ENCODE measurements at places on chromosomes 1 and 21.

DNA sequence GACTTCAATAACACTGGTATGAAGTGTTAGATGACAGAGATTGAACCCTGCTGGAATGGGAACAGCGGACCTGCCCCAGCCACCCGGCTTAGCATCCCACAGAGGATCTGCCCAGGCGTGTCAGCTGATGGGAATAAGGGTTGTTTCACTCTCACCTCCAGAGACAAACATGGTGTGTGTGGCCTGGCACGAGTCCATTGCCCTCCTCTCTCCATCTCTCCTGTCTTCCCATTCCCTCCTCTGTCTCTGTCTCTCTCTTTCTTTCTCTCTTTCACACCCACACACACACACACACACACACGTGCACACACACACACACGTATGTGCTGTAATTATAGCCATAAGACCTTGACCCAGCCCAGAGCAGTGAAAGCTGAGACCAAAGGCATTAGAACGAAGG is 200.2 kb downstream of the HIVEP3 start:
- DNase-seq: no peak

- DNase-seq: no peak
Measured at GRCh38 chr1:202067188-202067974, 55.3 kb upstream of the GPR37L1 start.

- DNase-seq: no peak
Measured at GRCh38 chr1:188188317-188188716, 1359.6 kb downstream of the PLA2G4A start.

DNA sequence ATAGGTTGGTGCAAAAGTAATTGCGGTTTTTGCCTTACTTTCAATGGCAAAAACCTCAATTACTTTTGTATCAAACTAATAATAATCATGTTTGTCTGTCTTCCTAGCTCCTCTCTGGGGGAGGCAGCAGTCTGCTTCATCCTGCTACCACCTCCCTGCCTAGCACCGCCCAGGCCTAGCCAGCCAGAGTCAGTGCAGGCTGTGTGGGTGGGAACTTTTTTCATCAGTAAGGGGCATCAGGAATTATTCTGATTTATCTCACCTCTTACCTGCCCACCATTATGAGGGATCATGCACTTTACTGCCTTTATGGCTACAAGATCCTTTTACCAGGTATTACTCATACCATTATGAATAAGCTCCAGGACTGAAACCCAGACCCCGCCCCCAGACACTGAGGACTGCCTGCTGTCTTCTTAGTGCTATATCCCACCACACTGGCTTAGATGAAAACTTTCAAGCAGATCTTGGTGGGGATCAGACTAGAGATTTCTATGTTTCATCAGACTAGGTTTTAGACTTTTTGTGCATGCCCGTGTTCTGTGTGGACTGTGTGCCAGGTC is 116.4 kb downstream of the PBX1 start:
- DNase-seq: no peak

DNA sequence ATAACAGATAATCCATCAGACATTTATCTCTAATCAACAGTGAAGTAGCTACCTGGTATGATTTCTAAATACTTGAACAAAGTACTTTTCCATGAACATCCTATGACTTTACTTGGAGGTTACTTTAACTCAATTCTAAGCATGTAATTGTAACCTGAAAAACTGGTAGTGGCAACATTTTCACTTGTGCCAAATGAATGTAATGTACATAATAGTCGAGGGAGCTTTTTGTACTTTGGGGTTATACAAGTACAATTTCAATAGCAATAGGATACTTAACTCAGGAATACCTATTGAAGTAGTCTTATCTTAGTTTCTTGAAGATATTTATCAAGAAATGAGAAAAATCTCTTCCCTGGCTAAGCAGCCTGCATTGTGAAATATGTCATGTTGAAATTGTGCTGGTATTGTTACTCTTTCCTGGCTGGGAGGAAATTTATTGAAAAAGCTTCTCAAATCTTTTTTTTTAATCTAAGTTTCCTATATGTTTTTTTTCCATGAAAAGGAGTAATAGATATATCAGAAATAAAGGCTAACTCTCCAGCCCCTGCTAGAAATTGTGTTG is 33.7 kb upstream of the CACYBP start:
- DNase-seq: no peak

- DNase-seq: no peak
Measured at GRCh38 chr1:32917521-32917920, 16.3 kb upstream of the TMEM54 start.

DNA sequence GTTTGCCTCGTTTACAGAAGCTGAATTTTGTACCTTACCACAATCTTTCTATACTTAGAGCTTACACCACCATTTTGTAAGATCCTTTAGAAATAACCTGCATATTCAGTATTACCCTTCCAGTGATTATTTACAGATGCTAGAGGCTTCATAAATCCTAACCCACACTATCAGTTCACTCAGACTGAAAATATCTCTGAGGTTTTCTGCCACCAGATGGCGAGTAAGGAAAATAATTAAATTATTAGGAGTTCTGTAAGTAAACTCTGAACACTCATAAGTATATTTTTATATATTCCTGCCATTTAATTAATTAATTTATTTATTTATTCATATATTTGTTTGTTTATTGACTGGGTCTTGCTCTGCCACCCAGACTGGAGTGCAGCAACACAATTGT is 1635.2 kb downstream of the PLA2G4A start:
- no peak for DNase-seq

- no peak for DNase-seq
Measured at GRCh38 chr1:85453640-85454194, 11.2 kb downstream of the DDAH1 start.

DNA sequence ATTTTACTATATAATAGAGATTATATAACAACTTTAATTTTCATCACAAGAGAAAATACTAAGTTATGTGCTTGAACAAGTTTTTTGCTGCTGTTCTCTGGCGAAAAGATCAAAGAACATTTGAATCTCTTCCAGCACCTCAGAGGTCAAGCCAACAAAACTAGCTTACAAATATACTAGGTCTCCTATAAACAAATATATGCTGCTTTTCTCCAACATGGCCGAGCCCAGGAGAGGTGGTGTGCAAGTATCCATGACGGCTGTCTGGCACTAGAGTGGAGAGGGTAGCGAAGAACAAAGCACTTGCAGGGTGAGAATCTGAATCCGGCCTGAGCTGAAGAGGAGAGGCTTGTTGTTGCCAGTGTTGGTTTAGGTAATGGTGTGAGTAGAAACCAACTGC is 7.5 kb upstream of the FMO3 start:
- DNase-seq: no peak

- no peak for DNase-seq
Measured at GRCh38 chr1:225468270-225469020, 40.6 kb upstream of the LBR start.

DNA sequence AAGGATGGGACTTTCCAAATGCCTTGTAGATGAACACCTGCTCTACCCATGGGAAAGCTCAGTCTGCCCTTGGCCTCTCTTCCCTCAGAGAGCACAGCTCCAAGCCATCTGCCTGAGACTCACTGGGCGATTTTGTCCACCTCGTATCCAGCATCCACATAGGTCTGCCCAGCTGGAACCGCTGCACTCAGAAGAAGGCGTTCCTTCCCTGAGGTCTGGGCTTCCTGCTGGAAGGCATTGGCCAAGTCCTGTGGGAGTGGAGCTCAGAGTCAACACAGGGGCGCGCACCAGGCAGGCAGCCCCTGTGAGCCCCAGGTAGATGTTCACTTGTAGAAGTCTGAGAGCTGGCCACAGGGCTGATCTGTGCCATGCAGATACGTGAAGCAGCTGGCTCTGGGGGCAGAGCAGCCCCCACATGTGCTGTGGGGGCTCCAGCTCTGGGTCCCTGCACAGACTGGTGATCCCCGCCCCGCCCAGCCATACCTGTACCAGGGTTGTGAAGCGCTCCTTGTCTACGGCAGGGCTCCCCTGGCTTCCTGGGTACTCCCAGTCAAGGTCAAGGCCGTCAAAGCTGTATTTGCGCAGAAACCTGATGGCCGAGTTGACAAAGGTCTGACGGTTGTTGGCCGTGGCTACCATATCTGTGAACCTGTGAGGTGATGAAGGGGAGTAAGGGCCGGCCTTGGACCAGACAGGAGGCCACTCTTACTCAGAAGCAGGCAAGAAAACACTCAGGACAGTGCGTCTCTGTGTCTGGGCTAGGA is 6.3 kb downstream of the CHIT1 start:
- DNase-seq: no peak

GRCh38 chr1:1988061-1988945 is 15.3 kb downstream of the CFAP74 start:
- DNase-seq: no peak

Measured in kidney capillary endothelial cell (primary cell).